ENCODE measurements at places on chromosomes 16 and 17. TPM values are rescaled to one million over a fixed set of nuclear protein-coding genes. Genes with fewer than 3 reads are reported as not detected.
A peak's percentile ranks its signal among the peaks of the same experiment; 100 is the strongest.

GRCh38 chr17:78759203-78759968 is 22.7 kb downstream of the CYTH1 start:
- peak overlapping the region; percentile 82 for H3K4me3 ChIP-seq
- H3K4me1 ChIP-seq: peaks cover 85% of the 10 kb centered on the region
- H3K27ac ChIP-seq: peak overlapping the region; percentile 84
- no peaks in the 10 kb centered on the region for H3K27me3 ChIP-seq
- peak; percentile 75 for DNase-seq

DNA sequence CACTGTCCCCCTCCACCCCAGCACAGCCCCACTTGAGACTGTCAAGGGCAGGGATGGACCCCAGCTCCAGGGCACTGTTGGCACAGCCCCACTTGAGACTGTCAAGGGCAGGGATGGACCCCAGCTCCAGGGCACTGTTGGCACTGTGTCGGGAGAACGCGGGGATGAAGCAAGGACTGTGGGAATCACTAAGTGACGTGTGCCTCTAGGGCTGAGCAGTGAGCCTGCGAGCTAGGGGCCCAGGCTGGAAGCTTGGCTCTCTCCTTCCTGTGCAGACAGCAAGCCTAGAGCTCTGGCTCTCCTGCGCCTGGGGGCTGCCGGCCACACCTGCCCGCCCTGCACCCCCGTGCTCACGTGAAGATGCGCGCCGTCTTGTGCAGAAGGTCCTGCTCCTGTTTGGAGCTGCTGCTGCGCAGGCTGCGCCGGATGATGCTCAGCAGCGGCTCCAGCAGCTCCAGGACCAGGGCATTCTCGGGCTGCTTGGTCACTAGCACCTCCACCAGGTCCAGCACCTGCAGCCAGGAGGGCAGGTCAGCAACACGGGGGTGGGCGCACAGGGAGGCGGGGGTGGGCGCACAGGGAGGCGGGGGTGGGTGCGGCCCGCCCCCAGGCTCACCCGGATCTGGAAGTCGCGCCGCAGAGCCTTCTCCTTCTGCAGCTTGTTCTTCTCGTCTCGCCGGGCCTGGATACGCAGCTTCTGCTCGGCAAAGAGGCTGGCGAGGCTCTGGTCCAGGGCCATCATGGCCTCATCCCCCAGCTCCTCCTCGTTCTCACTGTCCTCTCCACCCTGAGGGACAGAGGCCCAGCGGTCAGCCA is 10.8 kb downstream of the MYBBP1A start:
- DNase-seq: no peak
- peaks cover 10% of the 10 kb centered on the region for H3K36me3 ChIP-seq
- H3K27ac ChIP-seq: no peak overlapping the region
- no peak overlapping the region for H3K4me3 ChIP-seq

The RPH3AL gene
- total RNA-seq: 7.2 TPM

The ZNF594 gene
- 5.3 TPM for total RNA-seq

The DLX3 gene
- 0.12 TPM for total RNA-seq

- H3K4me3 ChIP-seq: no peak overlapping the region
- H3K27me3 ChIP-seq: no peaks in the 10 kb centered on the region
- no peak for DNase-seq
- H3K4me1 ChIP-seq: no peaks in the 10 kb centered on the region
Measured at GRCh38 chr17:69796078-69796477, 278.9 kb upstream of the KCNJ16 start.

GRCh38 chr17:67047382-67047781 is 3.0 kb downstream of the CACNG1 start:
- no peak overlapping the region for H3K27ac ChIP-seq
- no peak for DNase-seq
- no peak overlapping the region for H3K4me3 ChIP-seq
- H3K36me3 ChIP-seq: peaks cover 14% of the 10 kb centered on the region

- DNase-seq: no peak
- no peaks in the 10 kb centered on the region for H3K27me3 ChIP-seq
- H3K36me3 ChIP-seq: peaks cover 10% of the 10 kb centered on the region
- H3K4me3 ChIP-seq: no peak overlapping the region
- no peak overlapping the region for H3K27ac ChIP-seq
- peaks cover 22% of the 10 kb centered on the region for H3K4me1 ChIP-seq
Measured at GRCh38 chr16:89784406-89784805, 32.0 kb downstream of the FANCA start.

The HOXB7 gene
- 1.3 TPM for total RNA-seq

The NLGN2 gene
- 19.8 TPM for total RNA-seq

The CLCN7 gene
- total RNA-seq: 55.1 TPM

DNA sequence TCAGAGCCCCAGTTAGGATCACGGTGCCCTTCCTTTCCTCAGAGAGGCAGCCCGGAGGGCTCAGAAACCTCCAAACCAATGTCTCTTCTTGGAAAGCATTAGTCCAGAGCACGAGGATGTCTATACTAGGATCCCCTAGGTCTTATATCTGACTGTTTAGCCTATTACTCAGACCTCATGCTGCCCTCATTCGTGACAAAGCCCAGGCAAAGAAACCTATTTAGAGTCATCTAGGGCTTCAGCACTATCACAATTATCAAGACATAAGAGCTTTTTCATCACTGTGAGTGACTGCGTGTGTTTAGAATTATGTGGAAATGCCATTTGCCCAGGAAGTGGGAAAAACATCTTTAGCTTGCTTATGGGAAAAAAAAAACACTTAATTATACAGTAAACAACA is 159.8 kb upstream of the NOL11 start:
- H3K27ac ChIP-seq: no peak overlapping the region
- peaks cover 5% of the 10 kb centered on the region for H3K36me3 ChIP-seq
- no peak overlapping the region for H3K4me3 ChIP-seq
- H3K27me3 ChIP-seq: no peaks in the 10 kb centered on the region
- H3K4me1 ChIP-seq: peaks cover 20% of the 10 kb centered on the region

The CNTROB gene
- total RNA-seq: 61.0 TPM

The TRIM16 gene
- 20.8 TPM for total RNA-seq

The KPNA2 gene
- total RNA-seq: 201 TPM

The TEKT1 gene
- total RNA-seq: not detected

GRCh38 chr16:88289561-88289960 is 93.2 kb upstream of the ZNF469 start:
- H3K4me3 ChIP-seq: no peak overlapping the region
- H3K4me1 ChIP-seq: no peaks in the 10 kb centered on the region
- DNase-seq: no peak
- peaks cover 6% of the 10 kb centered on the region for H3K36me3 ChIP-seq
- no peak overlapping the region for H3K27ac ChIP-seq

- DNase-seq: no peak
- no peaks in the 10 kb centered on the region for H3K27me3 ChIP-seq
- no peaks in the 10 kb centered on the region for H3K36me3 ChIP-seq
- no peak overlapping the region for H3K4me3 ChIP-seq
- H3K4me1 ChIP-seq: peaks cover 7% of the 10 kb centered on the region
Measured at GRCh38 chr16:2042171-2042985, 5.3 kb downstream of the NTHL1 start.

GRCh38 chr16:68069511-68070248 is 15.5 kb upstream of the NFATC3 start:
- peak; percentile 47 for DNase-seq
- H3K27ac ChIP-seq: peak overlapping the region; percentile 90
- H3K4me1 ChIP-seq: peaks cover 57% of the 10 kb centered on the region
- peak overlapping the region; percentile 54 for H3K4me3 ChIP-seq
- H3K27me3 ChIP-seq: no peaks in the 10 kb centered on the region

- H3K27ac ChIP-seq: no peak overlapping the region
- H3K36me3 ChIP-seq: no peaks in the 10 kb centered on the region
- no peak for DNase-seq
- no peak overlapping the region for H3K4me3 ChIP-seq
- peaks cover 48% of the 10 kb centered on the region for H3K4me1 ChIP-seq
- no peaks in the 10 kb centered on the region for H3K27me3 ChIP-seq
Measured at GRCh38 chr17:64264891-64265290, 1.8 kb upstream of the TEX2 start.

DNA sequence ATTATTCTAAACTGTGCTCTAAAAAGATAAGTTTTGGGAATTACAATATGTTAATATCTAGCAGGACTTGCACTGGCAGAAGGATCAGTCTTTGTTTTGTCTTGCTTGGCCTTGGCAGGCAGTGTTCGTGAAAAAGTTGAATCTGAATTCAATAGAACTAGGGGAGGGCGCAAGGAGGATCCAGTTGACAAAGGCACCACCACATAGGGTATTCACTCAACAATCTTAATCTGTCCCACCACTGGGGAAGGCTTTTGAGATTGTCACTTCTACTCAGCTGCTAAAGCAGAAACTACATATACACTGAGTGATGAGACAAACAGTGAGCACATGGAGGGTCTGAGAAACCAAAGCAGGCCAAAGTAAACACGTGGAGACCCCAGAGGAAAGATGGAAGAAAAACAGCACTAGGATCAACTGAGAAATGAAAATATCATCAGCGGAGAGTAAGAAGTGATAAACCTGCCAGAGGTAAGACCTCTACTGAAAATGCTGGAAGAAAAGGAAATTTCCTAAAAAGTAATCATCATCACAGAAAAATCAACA is 2.4 kb downstream of the AMFR start:
- peak overlapping the region; percentile 33 for H3K4me3 ChIP-seq
- H3K27ac ChIP-seq: no peak overlapping the region
- DNase-seq: no peak
- no peaks in the 10 kb centered on the region for H3K27me3 ChIP-seq
- H3K36me3 ChIP-seq: peaks cover 4% of the 10 kb centered on the region

The FBF1 gene
- total RNA-seq: 19.9 TPM

The TMEM238L gene
- not detected for total RNA-seq

DNA sequence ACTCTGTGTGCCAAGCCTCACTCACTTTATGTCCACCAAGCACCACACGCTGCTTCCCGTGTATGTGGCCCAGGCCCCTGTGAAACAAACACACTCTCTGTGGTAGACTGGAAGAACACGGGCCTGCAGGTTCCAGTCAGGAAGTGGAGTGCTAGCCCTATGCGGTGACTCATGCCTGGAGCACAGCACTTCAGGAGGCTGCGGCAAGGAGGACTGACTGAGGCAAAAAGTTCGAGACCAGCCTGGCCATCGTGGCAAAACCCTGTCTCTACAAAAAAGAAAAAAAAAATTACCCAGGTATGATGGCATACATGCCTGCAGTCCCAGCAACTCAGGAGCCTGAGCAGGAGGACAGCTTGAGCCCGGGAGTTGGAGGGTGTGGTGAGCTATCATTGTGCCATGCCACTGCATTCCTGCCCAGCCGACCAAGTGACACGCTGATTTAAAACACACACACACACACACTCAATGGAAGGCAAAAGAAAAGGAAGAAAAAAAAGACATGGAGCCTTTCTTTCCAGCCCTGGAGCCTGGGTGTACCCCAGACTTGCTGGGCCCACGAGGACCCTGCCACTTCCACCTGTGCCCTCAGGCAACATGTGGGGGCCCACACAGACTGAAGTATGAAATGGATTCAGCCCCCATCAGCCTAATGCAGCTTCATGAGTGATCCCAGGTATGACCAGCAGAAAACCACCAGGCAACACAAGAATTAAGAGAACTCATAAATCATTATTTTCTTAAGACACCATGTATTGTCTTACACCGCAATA is 126.6 kb downstream of the ANKRD11 start:
- peaks cover 11% of the 10 kb centered on the region for H3K36me3 ChIP-seq
- H3K27me3 ChIP-seq: no peaks in the 10 kb centered on the region
- H3K27ac ChIP-seq: peak overlapping the region; percentile 0
- H3K4me1 ChIP-seq: peaks cover 99% of the 10 kb centered on the region
- DNase-seq: peak; percentile 42

GRCh38 chr16:57270221-57271062 is 14.0 kb downstream of the PLLP start:
- no peak overlapping the region for H3K4me3 ChIP-seq
- H3K27ac ChIP-seq: no peak overlapping the region
- peaks cover 41% of the 10 kb centered on the region for H3K4me1 ChIP-seq

- H3K4me1 ChIP-seq: no peaks in the 10 kb centered on the region
- DNase-seq: no peak
- H3K36me3 ChIP-seq: peaks cover 9% of the 10 kb centered on the region
- no peaks in the 10 kb centered on the region for H3K27me3 ChIP-seq
- no peak overlapping the region for H3K27ac ChIP-seq
Measured at GRCh38 chr16:22070361-22071330, 21.7 kb upstream of the VWA3A start.

DNA sequence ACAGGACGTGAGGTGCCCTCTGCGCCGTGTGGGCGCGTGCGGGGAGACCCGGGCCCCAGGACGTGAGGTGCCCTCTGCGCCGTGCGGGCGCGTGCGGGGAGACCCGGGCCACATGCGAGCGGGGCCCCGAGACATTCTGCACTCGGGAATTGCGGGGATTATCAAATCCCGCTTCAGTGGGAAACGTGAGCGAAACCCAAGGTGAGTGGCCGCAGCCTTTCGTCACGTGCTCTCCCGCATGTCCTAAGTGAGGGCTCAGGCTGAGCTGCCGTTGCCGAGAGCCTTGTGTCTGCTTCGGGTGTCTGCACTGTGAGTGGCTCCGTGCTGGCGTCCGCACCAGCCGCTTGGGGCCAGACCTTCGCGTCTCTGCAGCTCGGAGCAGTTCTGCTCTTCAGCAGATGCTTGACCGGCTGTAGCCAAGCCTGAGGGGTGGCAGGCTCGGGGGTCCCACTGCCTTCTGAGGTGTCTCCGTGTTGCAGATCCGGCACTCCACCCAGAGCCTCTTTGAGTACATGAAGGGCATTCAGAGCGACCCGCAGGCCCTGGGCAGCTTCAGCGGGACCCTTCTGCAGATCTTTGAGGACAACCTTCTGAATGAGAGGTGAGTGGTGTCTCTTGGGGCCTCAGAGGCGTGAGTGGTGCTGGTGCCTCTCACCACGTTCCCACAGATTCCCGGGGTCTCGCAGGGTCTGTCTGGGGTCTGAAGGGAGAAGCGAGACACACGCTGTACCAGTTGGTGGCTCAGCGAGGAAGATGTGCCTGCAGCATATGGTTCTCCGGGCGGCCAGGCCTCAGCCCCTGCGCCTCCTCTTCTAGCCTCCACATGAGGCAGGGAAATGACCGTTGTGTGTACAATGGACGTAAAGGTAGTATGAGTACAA is 90.5 kb upstream of the ZNF750 start:
- no peak overlapping the region for H3K4me3 ChIP-seq
- H3K36me3 ChIP-seq: peaks cover 14% of the 10 kb centered on the region
- no peaks in the 10 kb centered on the region for H3K4me1 ChIP-seq
- H3K27ac ChIP-seq: no peak overlapping the region

GRCh38 chr17:62578757-62579487 is 48.5 kb upstream of the MRC2 start:
- no peak for DNase-seq
- no peak overlapping the region for H3K27ac ChIP-seq
- H3K4me1 ChIP-seq: peaks cover 4% of the 10 kb centered on the region
- peaks cover 17% of the 10 kb centered on the region for H3K36me3 ChIP-seq

DNA sequence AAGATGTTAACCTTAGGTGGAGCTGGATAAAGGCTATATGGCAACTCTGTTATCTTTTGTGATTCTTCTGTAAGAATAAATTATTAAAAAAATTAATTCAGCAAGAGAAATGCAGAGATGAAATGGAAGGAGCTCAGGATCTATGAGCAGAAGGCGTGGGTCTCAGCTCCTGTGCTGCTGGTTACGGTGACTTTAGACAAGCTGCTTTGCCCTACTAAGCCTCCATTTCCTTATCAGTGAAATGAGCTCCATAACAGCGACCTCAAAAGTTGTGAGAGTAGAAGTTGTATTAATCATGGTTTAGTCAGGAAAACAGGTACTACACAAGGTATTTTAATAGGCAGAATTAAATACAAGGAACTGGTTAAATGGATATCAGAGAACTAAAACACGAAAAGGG is 48.2 kb upstream of the FOXJ1 start:
- H3K27ac ChIP-seq: peak overlapping the region; percentile 95
- peak overlapping the region; percentile 66 for H3K4me3 ChIP-seq
- no peaks in the 10 kb centered on the region for H3K27me3 ChIP-seq
- H3K36me3 ChIP-seq: peaks cover 14% of the 10 kb centered on the region

GRCh38 chr16:87966064-87966645 is 14.9 kb downstream of the BANP start:
- H3K27me3 ChIP-seq: no peaks in the 10 kb centered on the region
- H3K36me3 ChIP-seq: peaks cover 3% of the 10 kb centered on the region
- H3K27ac ChIP-seq: peak overlapping the region; percentile 55
- H3K4me1 ChIP-seq: peaks cover 79% of the 10 kb centered on the region
- H3K4me3 ChIP-seq: peak overlapping the region; percentile 70

Data from activated T-cell treated with anti-CD3 and anti-CD28 coated beads, Interleukin-2, amount 50 U/mL, for 72 hours (primary cell).